Hippocampal formation (tissue), 2 donors: ENCODE measurements at places on chromosomes 7 and 10.
A peak's percentile ranks its signal among the peaks of the same experiment; 100 is the strongest.

DNA sequence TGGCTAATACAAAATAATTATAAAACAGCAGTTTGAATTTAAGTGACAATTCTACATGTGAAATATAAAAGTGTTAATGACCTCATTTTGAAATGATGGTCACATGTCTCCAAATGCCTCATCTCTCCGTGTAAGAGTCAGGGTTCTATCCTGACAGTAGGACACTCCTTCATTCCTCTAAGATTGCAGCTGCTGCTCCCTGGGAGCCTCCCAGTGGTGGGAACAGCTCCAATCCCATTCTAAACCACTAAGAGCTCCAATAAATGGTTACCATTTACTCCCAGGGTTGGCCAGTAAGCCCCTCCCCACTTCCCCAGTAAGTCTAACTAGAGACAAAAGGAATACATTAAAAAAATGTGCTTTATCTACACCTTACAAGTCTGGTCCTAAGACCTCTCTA is 344.6 kb upstream of the AOAH start:
- DNase-seq = no peak

GRCh38 chr7:45296748-45297147 is 139.2 kb downstream of the RAMP3 start:
- DNase-seq = no peak

DNA sequence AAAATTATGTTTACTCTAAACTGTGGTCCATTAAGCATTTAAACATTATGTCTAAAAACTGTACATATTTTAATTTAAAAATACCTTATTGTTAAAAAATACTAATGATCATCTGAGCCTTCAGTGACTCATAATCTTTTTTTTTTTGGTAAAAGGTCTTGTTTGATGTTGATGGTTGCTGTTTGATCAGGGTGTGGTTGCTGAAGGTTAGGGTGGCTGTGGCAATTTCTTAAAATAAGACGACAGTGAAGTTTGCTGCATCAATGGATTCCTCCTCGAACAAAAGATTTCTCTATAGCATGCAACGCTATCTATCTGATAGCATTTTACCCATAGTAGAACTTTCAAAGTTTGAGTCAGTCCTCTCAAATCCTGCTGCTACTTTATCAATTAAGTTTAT is 180.0 kb upstream of the AHR start:
- no peak for DNase-seq

DNA sequence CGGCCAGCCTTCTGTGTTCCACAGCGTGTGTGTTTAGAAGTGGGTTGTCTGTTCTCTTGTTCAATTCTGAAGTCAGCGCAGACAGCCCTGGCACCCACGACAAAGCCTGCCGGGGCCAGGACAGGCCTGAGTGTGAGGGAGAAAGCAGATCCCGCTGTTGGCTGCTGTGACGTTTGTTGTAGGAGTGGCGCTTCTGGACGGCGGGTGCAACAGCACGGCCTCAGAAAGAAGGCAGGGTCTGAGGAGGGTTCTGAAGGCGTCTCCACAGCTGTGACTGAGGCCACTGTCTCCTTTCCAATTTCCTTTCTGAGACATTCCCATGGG is 76.2 kb downstream of the VIPR2 start:
- peak; percentile 24 for DNase-seq

- no peak for DNase-seq
These were observed 10.8 kb upstream of the PYROXD2 start for GRCh38 chr10:98425511-98426352.

- no peak for DNase-seq
These were observed 120.6 kb upstream of the FRMD4A start for GRCh38 chr10:14451341-14451740.

DNA sequence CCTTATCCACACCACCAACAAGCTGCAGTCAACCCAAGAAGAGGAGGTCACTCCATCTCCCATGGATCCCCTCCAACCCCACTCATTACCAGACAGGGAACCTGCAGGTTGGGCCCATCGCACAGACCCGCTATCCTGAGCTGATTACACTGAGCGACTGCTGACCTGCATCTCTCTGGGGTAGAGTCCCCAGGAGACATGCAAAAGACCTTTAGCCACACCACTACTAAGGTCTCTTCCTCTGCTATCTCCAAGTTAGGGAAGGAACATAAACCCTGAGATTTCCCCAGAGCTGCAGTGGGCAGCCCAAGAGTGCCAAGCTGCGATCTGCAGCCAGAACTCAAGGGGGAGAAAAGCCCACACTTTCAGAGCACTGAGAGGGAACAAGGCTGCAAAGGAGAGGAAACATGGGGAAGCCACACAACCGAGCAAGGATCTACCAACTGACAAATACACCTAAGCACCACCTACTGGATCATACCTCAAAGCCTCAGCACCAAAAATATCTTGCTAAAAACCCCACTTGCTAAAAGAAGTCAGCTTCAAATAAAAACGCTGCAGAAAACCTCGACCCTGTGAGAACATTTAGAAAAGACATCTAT is 298.2 kb downstream of the SORCS1 start:
- no peak for DNase-seq

- no peak for DNase-seq
These were observed 275.1 kb upstream of the NRP1 start for GRCh38 chr10:33609546-33609945.

- no peak for DNase-seq
These were observed 22.5 kb downstream of the TSPAN13 start for GRCh38 chr7:16776053-16776452.

DNA sequence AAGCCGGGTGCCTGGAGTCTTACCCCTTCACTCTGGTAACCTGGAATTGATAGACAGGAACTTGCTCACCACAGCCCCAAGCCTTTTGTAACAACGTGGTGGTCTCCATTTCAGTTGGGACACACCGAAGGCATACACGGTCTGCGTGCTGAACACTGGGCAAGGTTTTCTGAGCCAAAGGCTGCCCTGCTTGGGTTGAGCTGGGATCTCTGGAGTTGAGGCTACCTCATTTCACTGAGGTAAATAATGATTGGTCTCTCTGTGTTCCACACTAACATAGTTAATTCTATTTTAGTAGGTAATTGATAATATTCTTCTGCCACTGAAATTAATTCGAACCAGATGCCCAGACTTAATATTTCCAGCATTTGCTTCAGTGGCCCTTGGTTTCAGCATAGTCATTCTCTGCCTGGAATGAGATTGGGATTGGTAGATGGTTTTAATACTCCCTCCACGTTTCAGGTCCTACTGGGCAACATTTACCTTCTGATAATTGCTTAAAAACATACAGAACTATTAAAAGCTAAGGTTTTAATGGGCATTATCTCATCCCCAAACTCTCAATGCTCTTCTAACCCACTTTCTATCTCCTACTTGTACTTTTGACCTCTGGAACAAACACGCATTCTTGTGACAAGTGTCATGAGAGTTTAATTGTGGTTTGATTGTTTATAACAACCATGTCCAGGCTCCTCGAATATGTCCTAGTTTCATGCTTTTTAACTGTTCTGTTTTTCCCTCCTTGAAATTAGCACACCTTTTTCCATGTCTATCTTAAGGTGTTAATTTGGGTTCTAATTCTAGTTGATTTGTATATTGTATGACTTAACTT is 202.3 kb upstream of the KLF6 start:
- no peak for DNase-seq

GRCh38 chr10:119352042-119352441 is 144.7 kb downstream of the GRK5 start:
- no peak for DNase-seq

DNA sequence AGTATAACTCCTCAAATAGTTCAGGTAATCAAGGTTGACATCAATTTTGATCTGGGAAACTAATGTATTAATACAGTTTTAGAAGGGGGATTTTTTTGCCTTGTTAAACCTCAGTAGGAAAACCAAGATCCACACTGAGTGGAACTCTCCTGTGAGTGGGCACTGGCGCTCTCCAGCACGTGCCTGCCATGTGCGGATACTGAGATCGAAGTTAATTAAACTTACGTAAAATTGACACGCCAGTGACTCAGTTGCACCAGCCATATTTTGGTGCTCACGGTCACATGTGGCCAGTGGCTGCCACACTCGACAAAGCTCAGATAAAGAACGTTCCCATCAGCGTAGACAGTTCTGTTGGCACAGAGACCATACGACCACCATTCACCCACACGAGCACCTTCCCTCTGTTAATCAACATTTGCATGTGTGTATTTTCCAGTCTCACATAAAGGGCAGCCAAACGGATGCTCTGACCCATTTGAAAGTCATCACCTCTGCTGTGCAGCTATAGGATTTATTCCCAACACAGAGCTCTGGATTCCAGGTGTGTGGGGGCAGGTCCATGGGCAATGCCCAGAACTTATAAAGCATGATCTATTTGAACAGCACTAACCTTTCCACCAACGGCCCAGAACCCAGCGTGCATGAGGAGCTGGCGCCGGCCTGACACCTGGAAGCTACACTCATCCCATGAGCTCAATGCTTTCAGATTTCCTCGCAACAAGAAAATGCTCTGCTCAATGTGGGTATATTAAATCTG is 77.7 kb downstream of the VIPR2 start:
- DNase-seq = no peak

GRCh38 chr7:28405662-28406061 is 6.7 kb upstream of the CREB5 start:
- no peak for DNase-seq

DNA sequence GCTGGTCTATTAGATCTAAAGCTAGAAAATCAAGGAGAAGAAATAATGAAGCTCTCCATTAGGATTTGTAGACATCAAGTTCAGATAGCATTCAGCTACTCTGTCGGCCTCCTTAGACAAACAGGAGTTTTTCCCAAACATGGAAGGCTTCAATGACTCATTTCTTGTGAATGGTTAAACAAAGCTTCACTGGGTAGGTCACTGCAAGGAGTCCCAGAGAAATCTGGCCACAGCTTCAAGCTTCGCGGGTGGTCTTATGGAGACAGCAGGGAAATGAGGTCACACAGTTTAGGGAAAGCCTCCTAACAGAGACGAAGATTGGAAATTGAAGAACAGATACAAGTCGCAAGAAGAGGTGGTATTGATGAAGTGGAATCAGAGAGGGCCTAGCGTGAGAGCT is 22.6 kb upstream of the LRRC72 start:
- DNase-seq = no peak

DNA sequence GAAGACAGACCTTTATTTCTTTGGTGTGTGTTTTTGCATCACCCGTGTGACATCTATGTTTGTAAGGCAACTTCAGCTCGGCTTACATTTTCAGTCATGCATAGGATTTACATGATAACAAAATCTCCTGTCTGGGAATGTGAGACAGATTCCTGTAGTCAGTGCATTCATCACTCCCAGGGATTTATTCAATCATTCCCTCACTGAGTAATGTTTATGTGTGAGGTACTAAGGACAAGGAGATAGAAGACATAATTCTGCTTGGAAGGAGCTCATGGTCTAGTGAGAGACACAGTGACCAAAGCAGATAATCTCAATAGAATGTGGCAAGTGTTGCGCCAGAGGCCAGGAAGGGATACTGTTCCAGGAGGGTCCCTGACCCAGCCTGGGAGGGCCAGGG is 35.2 kb upstream of the BMPER start:
- DNase-seq = no peak

- peak; percentile 20 for DNase-seq
These were observed 24.5 kb downstream of the FAM171A1 start for GRCh38 chr10:15346440-15347141.

- DNase-seq = no peak
These were observed 74.1 kb downstream of the ADARB2 start for GRCh38 chr10:1663226-1663625.

GRCh38 chr10:37680716-37681616 is 176.4 kb downstream of the ZNF248 start:
- no peak for DNase-seq

DNA sequence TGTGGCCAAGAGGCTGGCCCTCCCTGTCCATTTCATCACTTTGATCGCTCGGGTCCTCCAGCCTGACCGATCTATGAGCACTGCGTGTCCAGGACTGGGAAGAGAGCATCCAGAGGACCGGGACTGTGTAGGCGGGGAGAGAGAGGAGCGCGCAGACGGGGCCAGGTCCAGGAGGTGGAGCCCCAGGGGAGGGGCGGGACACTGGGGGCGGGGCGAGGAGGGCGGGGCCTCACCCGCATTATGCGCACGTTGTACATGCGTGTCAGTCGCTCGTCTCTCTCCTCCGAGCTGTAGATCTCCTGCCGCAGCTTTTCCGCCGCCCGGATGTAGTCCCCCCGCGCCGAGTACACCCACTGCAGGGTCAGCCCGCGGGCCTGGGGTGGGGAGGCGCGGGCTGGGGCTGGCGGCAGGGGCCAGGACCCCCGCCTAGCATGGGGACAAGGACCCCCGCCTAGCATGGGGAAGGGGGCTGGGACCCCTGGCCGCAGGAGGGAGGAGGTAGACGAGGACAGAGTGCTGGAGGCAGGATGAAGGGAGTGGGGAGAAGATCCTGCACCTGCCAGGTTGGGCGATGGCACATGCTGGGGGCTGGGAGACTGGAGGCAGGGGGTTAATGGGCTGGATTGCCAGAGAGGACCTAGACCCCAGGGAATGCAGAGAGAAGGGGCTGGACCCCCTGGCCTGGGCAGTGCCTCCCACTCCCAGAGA is 14.3 kb downstream of the MOSPD3 start:
- no peak for DNase-seq

GRCh38 chr7:117941138-117941810 is 68.0 kb upstream of the CTTNBP2 start:
- DNase-seq = no peak

DNA sequence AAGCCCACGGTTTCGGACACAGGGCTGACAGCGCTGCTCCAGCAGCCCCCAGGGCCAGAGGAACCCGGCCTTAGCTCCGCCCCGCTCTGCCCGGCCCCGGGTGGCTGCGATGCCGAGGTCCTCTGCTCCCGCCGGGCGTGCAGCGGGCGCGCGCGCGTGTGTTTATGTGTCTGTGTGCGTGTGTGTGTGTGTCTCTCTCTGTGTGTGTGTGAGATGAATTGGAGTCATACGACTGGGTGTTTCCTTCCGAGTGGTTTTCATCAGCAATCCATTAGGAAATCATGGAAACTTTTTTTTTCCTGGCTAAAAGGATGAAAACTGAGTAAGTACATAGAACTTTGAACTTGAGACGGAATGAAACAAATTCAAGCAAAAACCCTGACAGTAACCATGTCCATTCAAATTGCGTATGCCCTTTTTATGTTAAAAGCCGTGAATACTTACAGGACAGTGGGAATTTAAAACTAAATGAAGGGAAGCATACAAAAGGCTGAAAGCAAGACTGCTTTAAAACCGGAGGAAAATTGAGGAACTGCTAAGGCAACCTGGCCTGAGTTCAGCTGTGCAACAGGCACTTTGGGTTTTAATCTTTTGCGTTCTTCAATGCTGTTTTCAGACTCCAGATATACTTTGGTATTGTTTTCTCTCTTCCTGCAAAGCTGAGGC is at the start of gene CPED1:
CPED1 (plus strand) TSS at position 121 of the 666 bp plus-strand sequence. CDS start 911 bp downstream, outside the sequence.
- DNase-seq = peak; percentile 48
